Hippocampal formation (tissue), 2 donors: ENCODE measurements at places on chromosomes 2 and 18.
A peak's percentile ranks its signal among the peaks of the same experiment; 100 is the strongest.

DNA sequence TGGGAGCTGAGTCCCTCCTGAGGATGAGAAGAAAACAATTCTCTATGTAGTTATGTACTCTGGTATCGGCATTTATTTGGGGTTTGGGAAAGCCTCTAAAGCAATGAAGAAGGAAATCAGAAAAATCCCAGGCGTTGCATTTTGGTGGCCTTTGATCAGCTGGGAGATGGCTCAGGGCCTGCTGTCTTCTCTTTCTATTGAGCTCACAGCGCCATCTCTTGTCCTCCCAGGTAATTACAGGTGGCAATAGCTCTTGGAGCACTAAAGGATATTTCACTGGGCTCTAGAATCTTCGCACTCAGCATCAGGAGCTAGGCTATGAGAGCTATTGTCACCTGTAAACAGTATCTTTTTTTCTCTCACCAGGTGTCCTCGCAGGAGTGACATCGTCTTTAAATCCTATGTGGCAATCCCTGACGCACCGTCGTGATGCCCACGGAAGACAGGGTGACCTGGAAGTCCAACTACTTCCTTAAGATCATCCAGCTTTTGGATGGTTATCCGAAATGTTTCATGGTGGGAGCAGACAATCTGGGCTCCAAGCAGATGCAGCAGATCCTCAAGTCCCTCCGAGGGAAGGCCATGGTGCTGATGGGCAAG is 76.1 kb upstream of the PMAIP1 start:
- peak; percentile 56 for DNase-seq

DNA sequence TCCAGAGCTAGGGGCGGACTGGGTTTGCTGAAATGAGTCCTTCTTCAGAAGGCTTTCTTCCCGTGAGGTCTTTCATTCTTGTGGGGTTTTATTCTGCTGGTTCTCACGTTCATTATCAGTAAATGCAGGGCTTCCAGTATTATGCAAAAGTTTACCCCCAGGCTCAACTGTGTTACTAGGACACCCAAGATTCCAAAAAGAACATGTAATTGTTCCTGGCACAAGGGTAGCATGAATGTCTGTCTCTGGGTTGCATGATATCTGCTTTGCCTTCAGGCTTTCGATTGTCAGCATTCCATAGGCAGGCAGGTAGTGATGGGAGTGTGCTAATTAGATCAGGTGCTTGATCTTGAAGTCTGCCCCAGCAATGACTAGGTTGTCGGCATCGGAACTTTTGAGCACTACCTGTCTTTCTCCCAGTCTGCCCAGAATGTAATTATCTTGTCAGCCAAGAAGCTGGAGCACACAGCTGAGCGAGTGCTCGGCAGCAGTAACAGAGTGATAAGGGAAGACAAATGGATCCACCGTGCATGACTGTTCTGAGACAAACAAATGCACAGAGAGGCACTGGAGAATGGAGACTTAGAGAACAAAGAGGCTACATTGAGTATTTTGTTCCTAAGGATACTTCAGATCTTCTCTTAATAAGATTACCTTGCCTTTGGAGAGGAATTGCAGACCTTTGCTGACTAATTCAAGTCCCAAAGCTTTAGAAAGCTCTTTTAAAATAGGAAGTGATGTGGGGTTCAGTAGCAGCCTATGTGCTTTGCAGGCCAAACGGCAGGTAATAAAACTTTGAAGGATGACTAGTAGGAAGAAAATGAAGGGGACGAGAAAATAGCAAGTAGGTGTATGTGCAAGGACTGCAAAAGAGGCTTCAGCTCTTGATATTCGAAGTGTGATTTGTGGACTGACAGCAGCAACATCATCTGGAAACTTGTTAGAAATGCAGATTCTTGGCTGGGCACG is 41.9 kb downstream of the ITGB6 start:
- DNase-seq = no peak

GRCh38 chr2:46377666-46378560 is 80.7 kb downstream of the EPAS1 start:
- DNase-seq = no peak

DNA sequence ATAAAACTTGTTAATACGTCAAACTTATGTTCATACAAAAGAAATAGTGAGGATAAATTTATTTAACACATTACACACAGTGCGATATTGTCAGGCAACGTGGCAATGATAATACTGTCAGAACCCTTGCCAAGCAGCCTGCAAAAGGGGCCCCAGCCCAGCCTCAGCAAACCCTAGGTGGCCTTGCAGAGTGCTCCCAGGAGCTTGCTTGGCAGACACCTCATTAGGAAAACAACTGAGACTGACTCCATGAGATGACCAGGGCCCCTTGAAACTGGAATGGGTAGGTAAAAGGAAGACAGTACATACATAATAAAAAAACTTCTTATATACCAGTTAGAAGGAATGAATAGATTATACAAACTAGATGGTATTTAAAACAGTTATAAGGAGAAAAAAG is 136.6 kb upstream of the EPC2 start:
- DNase-seq = no peak

DNA sequence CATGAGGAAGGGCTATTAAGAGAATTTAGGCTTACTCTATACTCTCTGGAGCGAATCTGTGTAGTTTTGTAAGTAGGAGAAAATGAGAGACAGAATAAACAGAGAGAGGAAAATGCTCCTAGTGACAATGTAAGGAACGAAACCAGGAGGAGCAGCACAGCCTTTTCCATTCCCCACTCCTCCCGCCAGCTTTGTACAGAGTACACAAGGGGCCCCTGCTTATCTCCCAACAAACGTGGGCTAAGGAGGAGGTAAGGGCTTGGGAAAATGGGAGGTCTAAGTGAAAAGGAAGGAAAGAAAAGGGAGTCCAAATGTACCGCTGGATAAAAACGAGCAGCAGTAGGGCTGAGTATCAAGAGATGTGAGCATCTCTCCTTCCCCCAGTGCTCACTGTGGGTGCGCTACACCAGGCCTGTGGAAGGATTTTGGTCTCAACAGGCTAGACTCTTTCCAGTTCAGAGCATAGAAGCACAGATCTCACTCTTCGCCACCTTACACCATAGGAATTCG is 12.1 kb upstream of the IHH start:
- DNase-seq = no peak

DNA sequence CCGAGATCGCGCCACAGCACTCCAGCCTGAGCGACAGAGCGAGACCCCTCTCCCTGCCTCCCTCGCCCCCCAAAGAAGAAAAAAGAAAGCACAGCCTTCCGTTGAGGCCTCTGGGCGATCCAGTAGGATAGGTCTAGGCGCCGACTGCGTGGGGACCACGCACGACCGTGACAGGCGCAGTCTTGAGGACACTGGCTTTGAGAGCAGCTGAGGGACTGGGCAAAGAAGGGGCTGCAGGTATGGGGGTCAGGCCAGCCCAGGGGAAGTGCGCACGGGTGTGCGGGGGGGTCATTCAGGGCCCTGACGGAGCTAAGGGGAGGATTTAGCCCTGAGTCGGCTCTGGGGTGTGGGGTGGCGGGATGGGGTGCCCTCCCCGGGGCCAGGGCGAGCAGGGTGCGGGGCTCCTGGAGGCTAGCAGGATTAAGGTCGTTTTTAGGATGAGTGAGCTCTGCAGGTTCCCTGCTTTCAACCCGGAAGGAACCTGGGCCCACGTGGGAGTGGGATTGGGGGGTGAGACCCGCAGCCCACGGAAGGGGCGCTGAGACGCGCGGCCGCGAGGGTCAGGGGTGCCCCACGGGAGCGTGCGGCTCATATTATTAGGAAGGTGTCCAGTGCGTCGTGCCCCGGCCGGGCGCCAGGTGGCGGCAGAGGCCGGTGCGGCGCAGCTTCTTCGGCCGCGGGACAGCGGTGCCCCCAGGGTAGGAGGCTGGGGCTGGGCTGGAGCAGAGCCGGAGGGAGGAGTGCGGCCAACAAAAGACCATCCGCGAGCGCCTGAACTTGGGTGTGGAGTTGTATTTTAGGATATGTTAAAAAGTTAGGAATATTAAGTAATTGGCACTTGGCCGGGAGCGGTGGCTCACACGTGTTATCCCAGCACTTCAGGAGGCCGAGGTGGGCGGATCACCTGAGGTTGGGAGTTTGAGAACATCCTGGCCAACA is 20.5 kb upstream of the ZNF236 start:
- DNase-seq = peak; percentile 33

DNA sequence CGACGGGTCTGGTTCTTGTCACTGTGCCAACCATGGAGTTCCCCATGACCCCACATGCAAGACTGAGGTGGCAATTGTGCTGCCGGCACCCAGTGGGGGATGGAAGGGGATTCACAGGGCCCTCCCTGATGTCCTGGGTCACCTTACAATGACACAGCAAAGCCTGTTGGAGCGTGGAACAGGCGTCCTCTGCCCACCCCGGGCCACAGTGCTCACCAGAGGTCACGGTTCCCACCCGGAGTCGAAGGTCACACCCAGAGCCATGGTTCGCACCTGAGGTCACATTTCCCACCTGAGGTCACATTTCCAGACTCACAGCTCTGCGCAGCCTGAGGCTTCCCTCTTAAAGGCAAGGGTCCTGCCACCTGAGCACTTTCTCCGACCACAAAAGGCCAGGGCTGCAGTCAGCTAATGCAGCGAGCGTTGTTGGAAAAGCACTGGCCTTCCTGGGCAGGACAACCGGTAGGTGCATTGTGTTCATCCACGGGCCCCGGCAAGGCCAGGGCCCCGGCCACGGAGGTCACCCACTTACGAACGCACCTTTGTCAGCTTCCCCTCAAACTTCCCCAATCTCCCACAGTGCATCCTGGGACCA is 24.0 kb downstream of the KIF1A start:
- no peak for DNase-seq

DNA sequence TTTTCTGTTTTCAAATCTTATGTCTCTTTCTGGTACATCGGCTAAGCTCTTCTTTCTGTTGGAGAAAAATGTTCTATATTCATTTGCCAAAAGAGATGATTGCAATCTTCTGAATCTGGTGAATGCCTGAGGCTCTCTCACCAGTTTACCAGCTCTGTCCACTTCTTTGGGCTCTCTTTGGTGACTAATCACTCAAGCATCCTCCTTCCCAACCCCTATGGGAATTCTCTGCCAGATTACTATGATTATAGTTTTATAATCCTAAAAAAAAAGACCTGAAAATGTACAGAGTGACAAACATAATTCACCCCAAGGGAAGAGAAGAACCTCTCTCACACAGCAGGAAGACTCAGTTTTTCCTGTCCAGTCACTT is 187.3 kb downstream of the CAMKMT start:
- no peak for DNase-seq

DNA sequence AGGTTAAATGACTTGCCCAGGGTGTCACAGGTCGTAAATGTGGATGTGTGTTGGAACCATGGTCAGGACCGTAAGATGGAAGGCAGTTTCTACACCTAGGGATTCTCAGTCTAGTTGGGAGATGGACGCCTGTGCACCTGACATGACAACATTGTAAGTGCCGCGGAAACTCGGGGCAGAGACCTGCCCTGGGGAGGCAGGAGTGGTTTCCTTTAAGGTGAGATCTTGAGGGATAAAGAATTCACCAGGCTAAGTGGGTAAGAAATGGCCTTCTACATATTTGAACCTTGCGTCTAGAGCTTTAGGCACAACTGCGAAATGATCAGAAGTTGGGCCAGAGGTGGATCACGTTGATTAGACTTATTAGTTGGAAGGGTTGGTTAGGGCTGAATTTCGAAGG is 1.6 kb downstream of the DGKD start:
- no peak for DNase-seq

DNA sequence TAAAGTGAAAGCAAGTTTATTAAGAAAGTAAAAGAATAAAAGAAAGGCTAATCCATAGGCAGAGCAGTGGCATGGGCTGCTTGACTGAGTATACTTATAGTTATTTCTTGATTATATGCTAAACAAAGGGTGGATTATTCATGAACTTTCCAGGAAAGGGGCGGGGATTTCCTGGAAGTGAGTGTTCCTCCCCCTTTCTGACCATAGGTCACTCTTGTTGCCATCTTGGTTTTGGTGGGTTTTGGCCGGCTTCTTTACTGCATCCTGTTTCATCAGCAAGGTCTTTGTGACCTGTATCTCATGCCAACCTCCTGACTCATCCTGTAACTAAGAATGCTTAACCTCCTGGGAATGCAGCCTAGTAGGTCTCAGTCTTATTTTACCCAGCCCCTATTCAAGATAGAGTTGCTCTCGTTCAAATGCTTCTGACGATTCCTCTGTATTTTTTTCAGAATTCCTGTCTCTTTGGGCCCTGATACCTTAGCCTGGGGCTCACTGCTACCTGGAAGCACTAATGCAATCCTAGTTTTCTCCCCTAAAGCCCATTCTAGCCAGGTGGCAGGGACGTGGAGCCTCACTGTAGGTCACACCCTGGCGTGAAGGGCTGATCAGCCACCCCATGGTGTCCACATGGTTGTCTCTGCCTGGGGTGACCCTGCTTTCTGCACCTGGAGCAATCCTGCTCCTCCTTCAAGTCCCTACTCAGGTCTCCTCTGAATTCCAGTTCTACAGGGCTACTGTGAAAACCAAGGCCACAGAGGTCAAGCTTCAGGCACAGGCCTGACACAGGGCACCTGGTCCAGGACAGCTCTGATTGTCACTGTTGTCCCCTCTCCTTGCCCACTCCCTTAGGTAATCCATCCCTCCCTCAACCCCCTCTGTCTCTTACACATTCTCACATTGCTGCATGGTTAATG is 6.0 kb upstream of the SLC35F6 start:
- DNase-seq = no peak

DNA sequence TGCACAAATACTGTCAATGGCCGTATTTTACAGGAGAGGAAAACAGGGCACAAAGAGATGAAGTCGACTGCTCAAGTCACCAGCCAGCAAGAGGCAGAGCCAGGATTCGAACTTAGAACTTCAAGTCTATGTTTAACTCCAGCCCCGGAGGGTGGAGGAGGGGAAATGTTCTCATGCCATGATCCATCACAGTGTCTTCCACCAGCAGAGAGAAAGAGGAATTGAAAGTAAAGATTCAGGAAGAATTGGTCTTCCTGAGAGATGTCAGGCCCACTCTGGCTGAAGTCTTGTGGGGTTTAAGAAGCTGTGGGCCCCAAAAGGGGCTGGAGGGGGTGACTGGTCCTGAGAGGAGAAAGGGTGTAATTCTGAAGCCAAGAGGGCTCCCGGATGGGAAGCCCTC is 260.0 kb downstream of the TNS1 start:
- DNase-seq = no peak

DNA sequence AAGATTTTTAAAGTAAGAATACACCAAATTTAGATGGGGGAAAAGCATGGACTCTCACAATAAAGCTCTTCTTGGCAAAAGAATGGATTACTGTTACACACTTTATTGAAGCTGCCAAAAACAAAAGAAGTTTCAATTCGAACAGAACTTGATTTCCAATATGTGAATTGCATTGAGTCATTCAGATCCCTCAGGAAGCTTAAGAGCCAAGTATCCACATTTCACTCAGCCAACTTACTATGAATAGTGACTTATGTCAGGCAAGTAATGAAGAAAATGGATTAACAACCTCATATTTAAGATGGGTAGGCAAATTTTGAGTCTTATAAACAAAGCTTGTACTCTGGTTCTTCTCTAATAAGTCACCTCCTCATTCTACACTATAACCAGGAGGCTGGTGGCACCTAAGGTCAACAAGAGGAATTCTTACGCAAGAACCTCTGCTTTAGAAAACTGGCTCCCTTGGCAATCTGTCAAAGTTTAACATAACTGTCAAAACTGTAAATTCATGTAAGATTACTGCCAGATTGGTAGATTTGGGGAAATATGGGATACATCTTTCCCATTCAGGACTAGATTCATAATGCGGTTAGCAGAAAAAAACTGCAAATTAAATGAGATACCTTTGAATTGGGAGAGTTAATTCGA is 6.0 kb downstream of the HADHA start:
- DNase-seq = no peak

- no peak for DNase-seq
These were observed 57.2 kb downstream of the TNP1 start for GRCh38 chr2:216802516-216803215.

- no peak for DNase-seq
These were observed 1.4 kb downstream of the CLUL1 start for GRCh38 chr18:598124-598589.

- no peak for DNase-seq
These were observed 137.9 kb downstream of the PAX3 start for GRCh38 chr2:222160944-222161343.
